NCI-H446 (cell line): ENCODE measurements at places on chromosomes 6 and 20.
A peak's percentile ranks its signal among the peaks of the same experiment; 100 is the strongest.

DNA sequence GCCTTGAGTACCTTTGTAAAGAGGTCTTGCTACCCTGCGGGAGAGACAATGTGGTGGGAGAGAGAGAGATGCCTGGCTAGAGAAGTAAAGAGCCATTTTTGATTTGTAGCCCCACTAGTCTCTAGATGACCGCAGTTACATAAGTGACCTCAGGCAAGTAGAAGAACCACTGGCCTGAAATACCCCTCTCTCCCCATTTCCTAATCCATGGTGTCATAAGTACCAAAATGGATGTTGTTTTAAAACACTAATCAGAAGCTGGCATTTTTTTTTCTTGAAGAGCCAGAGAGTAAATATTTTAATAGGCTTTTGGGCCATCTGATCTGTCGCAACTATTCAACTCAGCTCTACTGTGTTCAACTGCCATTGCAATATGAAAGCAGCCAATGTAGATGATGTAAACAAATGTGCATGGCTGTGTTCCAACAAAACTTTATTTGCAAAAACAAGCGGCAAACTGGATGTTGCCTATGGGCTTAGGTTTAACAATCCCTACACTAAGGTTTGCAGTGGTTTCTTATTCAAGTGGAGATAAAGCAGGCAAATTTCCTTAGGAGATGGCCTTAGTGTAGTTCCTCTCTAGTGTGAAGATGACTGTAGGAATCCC is 36.5 kb downstream of the RARS2 start:
- DNase-seq = no peak

- no peak for DNase-seq
Measured at GRCh38 chr6:1190366-1190765, 121.5 kb upstream of the FOXQ1 start.

- peak; percentile 76 for DNase-seq
Measured at GRCh38 chr20:34190679-34191090, 50.5 kb upstream of the ASIP start.

DNA sequence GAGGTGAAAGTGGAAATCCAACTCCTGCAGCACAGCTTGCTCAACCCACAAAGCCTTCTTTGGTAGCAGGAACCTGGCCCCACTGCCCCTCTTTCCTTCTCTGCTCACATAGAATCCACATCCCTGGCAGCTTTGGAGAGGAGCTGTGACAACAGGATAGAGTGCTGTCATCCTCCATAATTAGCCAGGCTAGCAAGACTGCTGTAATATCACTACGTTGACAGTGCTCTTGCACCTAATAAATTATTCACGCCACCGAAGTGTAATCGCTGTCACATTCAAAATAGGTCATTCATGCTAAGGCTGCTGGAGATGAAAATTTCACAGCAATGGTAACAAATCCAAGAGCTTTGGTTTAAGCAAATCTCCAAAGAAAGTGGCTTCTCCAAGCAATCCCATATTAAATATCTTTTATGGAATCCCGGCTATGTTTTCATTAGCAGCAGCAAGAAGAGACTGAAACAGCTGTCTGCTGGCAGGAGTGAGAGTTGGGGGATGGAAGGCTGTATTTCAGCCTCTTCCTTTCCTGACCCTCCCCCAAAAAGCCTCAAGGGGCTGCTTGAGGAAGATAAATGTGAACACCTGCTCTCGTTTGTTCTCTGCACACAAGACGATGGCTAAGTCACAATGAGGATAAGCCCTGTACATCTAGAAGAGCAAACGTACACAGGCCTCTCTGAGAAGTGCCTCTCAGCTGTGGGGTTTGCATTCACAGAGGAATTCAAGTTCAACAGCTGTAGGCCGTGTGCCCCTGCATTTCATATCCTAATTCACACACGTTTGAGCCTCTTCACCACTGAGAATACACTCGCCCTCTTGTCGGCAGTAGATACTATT is 16.5 kb downstream of the RIPOR2 start:
- DNase-seq = no peak

GRCh38 chr6:46490425-46491200 is 636 bp downstream of the RCAN2 start:
- no peak for DNase-seq
